ENCODE measurements at places on chromosomes 7 and 10.

- DNase-seq, result no peak
Observed at GRCh38 chr7:125256446-125256845, 326.8 kb upstream of the POT1 start.

DNA sequence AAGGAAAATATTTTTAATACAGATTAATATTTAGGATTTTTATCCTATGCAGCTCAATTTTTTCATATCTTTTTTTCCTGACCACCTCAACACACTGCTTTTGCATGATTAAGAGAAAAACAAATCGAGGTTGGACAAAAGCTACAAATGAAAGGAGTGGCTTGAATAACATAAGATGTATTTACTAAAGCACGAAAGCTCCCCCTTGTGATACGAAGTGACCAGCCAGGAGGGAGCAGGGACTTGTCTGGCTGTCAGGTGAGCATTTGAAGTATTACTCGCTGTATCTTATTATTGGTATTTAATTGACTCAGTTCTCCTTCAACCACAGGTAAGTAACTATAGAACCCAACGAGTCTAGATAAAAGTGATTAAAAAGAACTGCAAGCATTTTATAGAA lies 265.2 kb upstream of the PHF14 start:
- DNase-seq, result no peak

GRCh38 chr10:110698340-110698739 lies 54.2 kb downstream of the RBM20 start:
- no peak for DNase-seq

DNA sequence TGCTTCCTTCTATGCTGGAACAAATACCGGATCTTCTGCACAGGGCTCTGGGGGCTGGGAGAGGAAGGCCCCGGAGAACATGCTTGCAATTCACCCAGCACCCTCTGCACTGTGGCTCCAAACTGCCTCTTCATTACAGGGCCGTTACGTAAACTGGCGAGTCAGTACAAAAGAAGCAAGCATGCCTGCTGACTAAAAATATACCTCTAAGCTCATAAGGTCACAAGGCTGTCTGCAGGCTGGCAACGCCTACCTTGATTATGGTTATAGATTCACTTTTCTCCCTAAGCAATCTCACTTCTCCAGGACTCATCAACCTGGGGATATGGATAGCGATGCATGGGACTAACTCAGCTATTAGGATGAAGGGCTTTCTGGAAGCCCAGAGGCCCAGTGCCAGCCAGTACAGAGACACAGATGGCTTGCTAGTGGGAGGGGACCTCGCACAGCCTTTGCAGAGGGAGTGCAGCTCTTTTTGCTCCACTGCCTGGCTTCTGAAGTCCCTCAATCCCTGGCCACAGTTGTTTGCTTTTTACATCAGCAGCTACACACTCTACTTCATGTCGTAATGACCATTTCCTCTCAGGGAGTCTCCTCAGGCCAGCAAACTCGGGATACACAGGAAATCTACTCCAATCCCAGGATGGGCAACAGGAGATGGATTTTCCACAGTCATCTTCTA lies 96.1 kb downstream of the SH3PXD2A start:
- peak; percentile 86 for DNase-seq

DNA sequence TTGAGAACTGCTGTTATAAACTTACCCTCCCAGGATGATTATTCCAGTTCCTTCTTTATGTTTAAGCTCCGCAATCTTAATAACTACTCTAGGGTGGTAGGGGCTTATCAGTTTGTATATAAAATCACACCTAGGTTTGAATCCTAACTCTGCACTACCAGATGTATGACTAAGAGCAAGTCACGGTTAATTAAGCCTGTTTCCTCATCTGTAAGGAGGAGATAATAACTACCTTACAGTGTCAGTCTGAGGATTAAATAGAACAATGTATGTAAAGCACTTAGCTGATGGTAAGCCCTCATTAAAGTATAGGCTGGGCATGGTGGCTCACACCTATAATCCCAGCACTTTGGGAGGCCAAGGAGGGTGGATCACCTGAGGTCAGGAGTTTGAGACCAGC lies 9.2 kb downstream of the DNA2 start:
- no peak for DNase-seq

- DNase-seq, result no peak
Observed at GRCh38 chr10:17403161-17403560, 51.2 kb downstream of the ST8SIA6 start.

GRCh38 chr10:126101736-126102135 lies 205.4 kb downstream of the FANK1 start:
- no peak for DNase-seq

DNA sequence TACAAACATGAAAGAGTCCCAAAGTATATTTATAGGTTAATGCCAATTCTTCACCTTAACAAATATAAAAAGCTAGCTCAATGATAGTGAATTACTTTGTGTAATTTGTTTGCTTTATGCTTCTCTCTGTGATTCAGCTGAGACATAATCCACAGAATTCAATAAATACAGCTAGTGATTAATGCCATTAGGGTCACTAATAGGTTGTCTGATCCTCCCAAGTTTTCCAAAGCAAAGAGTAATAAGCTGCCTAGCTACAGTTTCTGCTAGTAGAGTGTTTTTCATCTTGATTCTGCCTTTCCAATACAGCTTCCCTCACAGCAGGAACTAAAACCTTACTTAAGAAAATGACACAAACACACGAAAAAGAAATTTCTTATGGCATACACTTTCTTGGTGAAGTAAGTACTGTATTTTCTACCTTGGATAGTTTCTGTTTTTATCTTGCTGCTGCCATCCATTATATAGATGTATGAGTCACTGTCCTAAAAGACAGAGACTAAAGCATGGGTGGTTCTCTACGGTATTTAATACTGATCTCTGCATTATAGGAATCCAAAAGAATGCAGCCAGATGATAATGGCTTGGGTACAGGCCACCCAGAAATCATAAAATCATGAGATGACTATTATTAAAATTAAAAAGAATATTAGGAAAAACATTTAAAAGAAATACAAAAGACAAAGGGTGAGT lies 170.0 kb downstream of the TPK1 start:
- no peak for DNase-seq

All from HFFc6 (cell line).